ENCODE measurements at places on chromosomes 13 and 19.

DNA sequence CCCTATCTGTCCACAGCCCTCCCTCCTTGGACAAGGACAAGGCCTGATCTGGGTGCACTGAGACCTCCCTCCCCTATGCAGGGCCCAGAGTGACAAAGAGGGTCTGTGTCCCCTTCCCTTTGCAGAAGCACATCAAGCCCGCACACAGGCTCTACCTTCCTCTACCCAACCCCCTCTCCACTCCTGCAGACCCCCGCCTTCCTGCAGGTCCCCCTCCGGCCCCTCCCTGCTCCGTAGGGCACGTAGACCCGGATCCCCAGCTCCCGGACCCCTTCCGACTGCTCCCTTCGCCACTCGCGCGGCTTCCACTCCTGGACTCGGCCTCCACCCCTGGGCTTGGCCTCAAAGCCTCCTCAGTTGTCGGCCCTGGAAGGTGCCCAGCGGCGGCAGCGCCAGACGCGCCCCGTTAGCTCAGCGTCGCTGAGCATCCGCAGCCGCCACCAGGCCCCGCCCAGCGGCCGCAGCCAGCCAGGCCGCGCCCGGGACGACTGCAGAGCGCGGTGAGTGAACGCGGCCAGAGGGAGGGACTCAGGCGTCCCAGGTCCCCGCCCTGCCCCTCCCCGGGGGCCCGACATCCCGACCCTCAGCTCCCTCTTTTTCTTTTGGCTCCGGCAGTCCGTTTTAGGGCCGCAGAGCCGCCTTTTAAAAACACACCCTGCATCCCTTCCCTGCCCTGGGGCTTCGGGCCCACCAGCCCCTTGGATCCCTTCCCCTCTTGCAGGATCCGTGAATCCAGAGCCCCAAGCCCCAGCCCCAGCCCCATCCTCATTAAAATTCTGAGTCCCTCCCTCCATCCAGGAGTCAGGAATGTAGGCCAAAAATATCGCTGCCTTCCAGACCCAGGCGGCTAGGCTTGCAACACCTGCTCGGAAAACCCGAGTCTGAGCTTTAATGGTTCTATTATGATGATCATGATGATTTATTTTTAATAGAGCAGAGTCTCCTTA, 1.5 kb upstream of the MYADM start:
- peak; percentile 66 for DNase-seq

GRCh38 chr13:98787996-98788395, 35.5 kb upstream of the SLC15A1 start:
- no peak for DNase-seq

DNA sequence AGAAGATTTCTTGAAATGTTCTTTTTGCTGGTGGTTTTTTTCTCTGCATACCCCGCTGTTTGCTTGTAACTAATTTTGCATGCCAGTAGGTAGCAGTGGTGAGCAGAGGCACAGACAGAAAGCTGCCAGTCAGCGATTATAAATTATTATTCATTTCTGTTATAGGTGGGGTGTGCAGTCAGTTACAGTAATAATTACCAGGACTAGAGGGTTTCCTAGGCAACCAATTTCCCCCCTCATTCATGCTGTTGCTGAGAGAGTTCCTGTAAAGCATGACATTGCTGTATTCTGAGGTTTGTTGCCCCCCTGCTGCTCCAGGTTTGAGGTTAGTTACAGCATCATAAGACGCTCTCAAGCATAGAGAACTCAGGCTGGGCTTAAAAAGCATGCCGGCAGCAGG, 104.5 kb downstream of the URI1 start:
- no peak for DNase-seq

DNA sequence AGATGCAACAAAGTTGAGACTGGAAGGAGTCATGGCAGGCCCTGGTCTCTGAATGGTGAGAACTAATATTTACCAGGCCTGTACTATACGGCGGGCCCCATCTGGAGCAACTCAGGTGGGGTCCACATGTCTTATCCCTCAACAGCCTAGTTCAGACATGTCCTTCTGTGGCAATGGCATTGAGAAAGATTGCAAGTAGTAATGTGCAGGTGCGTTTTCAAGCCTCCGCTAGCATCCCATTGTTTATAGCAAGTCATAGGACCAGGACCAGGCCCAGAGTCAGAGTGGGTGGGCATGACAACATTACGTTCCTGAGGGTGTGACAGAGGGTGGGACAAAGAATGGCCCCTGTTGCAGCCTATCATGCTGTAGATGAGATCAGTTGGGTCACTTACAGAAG, 541.1 kb downstream of the EFNB2 start:
- no peak for DNase-seq

- DNase-seq: no peak
Observed at GRCh38 chr19:5264453-5264852, 76.2 kb downstream of the PTPRS start.

DNA sequence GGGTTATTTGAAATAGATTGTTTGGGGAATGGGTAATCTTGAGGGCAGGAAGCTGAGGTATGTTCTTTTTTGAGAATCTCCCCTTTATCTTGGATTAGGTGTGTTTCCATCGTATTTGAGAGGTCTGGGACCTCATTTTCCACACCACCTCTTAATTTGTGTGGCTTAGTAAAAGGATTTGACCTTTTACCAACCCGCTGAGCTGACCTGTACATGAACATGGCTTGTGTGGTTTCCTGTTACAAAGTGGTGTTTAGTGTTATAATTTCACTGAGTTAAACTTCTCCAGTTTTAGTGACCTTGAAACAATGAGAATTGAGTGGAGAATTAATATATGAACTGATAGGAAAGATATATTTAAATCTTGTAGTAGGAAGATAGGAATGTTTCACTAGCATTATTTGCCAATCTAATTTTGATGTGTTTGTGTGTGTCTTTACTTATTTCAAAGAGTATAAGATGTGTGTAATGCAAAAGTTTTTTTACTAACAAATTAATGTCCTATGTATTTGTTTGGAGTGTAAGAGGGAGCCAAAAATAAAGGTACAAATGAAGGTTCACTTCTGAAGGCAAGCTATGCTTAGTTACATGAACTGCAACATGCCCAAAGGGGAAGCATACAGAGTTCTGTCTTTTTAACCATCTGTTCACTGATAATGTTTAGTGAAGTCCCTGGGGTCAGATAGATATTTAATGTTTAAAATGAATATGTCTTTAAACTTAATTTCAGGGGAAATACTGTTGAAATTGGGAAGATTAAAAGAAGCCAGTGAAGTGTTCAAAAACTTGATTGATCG, 17.1 kb downstream of the NAA16 start:
- no peak for DNase-seq

- DNase-seq: no peak
Observed at GRCh38 chr13:40940841-40941240, 78.3 kb downstream of the ELF1 start.

DNA sequence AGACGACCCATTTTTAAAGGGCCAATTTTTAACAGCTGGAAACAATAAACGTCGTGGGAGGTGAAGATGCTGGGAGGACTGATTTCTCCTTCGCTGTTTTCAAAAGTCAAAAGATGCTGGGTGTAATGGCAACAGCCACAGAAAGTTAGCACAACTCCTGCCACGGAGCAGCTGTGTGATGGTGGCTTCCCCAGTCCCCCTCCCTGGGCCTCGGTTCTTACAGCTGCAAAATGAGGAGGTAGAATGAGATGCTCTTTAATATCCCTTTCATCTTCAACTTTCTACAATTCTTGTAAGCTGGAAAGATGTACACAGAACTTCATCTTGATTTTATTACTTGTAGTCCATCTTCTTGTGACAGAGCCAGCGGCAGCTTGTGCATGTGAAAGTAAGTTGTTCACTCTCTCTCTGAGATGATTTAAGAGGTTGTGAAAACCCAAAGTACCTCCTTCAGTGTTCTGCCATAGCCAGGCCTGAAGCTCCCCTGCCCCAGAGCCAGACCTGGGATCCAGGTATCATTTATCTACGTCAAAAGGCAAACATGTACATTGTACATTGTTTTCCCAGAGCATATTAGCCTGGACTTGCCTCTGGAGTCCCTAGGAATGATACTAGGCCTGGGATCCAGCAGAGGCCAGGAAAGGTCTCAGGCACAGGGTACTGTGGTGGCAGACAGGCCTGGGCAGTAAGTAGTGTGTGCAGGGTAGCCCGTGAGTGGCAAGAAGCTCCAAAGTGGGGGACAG, 3.4 kb upstream of the UBE2L5 start:
- DNase-seq: no peak

DNA sequence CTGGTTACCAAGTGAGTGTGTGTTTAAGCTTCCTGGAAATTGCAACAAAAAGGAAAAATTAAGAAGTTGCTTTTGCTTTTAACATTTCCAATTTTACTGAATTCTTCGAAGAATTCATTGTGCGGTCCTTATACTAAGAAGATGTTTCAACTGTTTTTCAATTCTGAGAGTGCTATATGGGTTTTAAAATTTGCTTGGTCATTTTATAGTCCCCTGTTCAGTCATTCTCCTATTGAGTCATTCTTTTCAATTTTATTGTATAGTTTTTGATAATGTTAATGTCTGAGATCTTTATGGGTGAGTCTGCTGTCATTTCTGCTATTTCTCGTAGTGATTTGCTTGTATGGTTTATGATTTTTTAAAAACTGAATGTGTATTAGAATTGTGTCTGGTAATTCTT, 26.5 kb downstream of the UBA2 start:
- no peak for DNase-seq

- no peak for DNase-seq
Observed at GRCh38 chr13:51959773-51960172, 51.5 kb downstream of the ATP7B start.

- no peak for DNase-seq
Observed at GRCh38 chr13:94181461-94182107, 297.9 kb downstream of the DCT start.

- no peak for DNase-seq
Observed at GRCh38 chr13:51325837-51326236, 13.7 kb upstream of the SERPINE3 start.

GRCh38 chr13:90445179-90445578, 902.3 kb upstream of the MIR17HG start:
- no peak for DNase-seq

DNA sequence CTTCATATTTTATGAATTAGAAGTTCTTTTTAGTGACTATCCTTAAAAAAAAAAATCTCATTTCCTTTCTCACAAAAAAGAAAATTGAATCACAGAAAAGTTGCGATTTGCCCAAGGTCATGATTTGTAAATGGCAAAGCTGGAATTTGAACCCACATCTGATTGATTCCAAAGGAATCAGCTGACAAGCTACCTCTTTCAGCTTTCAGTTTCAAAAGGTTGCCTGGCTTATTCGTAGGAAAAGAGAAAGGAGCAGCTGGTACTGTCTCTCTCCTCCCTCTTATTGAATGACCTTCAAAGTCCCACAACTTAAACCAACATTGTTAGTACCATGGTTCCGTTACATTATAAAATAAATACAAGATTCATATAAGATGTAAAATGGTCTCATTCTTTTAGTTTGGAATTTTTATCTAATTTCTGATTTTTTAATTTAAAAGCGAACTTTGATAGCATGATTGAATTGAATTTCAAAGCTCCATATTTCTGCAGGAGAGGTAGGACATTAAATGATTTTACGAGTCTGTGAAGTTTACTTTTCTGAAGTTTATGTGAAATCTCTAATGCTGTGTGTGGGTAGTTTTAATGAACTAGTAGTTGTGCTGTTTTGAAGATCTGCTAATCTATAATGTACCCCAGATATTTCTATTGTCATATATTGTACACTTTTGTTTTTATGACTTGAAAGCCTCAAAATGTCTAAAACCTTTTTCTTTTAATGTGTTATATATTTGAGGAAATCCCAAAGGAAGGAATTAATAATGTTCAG, 18.5 kb upstream of the KCTD4 start:
- DNase-seq: no peak

DNA sequence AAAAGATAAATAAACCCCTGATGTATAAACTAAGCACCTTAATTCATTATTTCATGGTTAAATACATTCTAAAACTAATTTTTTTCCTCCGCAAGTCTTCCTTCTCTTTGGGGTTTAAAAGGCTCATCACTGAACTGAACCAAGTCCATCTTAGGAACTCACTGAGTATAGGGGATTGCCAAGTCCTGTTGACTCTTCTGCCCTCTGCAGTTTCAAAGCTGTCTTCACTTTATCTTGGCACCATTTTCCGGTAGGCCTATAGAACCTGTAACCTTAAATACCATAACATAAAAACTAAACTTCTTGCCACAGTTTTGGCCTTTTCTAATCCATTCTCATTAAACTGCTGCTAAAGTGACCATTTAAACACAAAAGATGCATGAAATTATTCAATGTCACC, 66.5 kb upstream of the USPL1 start:
- DNase-seq: no peak

GRCh38 chr13:49288458-49288857, 40.7 kb downstream of the CDADC1 start:
- DNase-seq: no peak

DNA sequence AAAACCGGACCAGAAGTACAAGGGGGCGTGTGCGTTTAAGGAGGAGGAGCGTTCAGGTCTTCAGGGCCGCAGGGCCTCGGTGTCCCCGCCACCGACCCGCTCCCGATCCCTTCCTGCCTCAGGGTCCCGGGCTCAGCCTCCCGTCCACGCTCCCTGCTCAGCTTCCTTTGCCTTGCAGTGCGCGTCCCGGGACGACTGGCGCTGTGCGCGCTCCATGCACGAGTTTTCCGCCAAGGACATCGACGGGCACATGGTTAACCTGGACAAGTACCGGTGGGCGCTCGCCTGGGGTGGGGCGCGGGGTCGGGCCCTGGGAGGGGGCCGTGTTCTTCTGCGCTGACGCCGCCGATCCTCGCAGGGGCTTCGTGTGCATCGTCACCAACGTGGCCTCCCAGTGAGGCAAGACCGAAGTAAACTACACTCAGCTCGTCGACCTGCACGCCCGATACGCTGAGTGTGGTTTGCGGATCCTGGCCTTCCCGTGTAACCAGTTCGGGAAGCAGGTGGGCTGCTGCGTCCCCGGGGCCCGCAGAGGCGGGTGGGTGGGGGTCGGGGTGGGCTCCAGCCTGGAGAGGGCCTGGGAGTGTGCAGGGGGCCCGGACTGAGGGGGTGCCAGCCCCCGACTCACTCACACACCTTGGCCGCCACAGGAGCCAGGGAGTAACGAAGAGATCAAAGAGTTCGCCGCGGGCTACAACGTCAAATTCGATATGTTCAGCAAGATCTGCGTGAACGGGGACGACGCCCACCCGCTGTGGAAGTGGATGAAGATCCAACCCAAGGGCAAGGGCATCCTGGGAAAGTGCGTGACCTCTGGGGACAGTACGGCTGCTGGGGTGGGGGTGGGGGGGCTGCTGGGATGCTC, 1.4 kb downstream of the GPX4 start:
- DNase-seq: no peak

DNA sequence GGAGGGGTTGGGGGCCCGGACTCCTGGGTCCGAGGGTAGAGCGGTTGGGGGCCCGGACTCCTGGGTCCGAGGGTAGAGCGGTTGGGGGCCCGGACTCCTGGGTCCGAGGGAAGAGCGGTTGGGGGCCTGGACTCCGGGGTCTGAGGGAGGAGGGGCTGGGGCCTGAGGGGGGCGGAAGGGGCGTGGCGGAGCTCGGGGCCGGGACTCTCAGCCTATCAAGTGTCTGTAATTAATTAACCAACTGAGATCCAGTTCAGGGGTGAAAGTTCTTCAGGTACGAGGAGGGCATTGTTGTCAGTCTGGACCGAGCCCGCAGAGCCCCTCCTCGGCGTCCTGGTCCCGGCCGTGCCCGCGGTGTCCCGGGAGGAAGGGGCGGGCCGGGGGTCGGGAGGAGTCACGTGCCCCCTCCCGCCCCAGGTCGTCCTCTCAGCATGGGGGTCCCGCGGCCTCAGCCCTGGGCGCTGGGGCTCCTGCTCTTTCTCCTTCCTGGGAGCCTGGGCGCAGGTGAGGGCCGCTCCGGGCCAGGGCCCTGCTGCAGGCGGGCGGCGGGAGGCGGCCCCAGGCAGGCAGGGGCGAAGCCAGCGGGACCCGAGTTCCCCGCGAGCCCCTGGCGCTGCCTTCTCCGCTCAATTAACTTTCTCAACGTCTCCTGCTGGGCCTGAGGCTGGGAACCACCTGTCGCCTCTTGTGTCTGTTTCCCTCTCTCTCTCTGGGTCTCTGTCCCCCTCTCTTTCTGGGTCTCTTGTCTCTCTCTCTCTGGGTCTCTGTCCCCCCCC, 697 bp downstream of the FCGRT start:
- peak; percentile 40 for DNase-seq
